ENCODE measurements at places on chromosomes 16 and 17.

DNA sequence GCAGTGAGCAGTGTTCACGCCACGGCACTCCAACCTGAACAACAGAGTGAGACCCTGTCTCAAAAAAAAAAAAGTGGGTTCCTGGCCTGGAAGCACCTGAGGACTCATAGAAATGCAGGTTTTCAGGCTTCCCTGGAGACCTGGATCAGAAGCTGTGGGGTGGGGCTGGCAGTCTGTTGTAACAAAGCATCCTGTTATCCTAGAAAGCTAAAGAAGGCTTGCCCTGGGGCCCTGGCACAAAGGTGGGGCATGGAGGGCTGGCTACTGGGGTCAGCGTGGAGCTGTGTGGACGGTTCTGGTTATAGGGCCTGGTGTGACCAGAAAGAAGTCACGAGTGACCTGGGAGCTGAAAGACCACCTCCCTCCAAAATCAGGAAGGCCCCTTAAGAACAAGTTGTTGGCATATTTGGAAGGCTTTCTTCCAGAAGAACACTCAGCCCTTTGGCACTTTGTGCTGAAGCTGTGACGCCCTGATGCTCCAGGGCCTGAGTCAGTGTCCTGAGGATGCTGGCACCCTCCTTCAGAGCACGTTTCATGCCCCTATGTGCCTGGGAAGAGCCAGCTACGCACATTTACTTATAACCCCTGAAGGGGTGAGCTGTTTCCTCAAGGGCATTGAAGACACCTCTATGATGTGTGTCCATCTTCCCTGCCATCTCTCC lies 6.2 kb downstream of the CRISPLD2 start:
- DNase-seq = no peak

GRCh38 chr16:24511174-24511573 lies 28.2 kb upstream of the RBBP6 start:
- DNase-seq = no peak

DNA sequence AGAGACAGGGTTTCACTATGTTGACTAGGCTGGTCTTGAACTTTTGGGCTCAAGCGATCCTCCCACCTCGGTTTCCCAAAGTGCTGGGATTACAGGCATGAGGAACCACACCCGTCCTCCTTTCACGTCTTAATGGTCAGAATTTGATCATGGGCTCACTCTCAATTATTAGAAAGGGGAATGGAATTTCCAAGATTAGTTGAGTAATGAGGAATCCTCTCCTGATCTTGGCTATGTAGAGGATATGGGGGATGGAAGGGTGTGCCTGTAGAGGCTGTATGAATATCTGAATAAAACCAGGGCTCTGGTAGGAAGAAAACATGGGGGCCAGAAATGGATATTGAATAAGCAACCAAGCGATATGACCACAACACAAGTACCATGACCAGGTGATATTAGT lies 25.9 kb upstream of the SMURF2 start:
- no peak for DNase-seq

DNA sequence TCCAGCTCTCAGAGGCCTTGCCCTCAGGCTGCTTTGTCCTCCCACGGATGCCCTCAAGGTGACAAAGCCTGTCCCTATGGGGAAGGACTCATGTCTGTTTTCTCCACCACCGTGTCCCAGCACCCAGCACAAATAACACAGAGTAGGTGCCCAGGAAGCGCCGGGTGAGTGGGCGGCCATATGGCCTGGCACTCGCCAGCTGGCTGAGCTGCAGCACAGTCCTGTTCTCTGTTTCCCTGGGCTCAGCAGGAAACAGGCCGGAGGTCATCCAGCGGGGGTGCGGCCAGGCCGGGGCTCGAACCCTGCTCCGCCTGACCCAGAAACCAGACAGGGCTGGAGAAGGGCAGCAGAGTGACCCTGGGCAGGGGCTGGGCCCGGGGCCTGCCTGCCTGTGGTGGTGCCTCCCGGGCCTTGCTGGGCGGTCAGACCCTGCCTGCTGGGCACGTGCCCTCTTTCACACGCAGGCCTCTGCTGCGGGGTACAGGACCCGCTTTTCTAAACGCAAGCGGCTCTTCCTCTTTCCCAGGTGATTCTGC lies 139.0 kb upstream of the CIBAR2 start:
- no peak for DNase-seq

DNA sequence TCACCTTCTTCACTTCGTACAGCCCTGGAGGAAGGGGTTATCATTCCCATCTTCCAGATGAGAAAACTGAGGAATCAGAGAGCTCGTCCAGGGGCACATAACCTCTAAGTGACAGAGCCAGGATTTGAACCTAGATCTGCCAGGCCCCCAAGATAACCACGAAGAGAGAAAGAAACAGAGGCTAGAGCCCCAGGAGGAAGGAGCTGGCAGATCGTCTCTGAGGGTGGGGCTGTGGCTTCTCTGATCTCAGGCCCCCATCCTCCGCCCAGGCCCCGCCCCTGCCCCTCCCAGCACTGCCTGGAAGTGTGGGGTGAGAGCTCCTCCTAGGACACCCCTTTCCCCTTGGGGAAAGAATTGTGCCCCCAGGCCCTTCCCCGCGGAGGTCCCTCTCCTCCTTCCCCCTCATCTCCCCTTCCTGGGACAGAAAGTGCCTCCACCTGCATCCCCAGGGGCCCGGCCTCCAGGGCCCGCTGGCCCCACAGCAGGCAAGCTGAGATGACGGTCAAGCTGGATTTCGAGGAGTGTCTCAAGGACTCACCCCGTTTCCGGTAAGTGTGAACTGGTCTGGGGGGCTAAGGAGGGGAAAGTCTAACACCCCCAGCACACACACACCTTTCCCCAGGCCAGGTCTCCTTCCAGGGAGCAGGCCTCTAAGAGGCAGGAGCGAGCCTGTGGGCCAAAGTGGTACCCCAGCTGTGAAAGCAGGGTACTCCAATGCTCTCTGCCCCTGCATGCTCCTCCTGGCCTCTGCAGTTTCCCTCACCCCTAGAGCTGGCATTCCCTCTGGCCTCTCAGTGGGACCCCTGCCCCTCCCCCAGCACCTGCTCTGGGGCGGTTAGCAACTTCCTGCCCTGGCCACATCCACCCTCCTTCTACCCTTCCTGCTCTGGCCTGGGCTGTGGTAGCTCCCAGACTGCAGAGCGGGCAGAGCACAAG lies at the start of gene ACAP1:
Gene ACAP1 (plus strand): TSS at position 290 of the 936 bp plus-strand sequence. CDS start 206 bp downstream, at position 496.
- no peak for DNase-seq

GRCh38 chr17:65417406-65418221 lies 143.8 kb downstream of the AXIN2 start:
- no peak for DNase-seq

- DNase-seq = no peak
Observed at GRCh38 chr16:18068477-18068876, 268.1 kb downstream of the NPIPA8 start.

- peak; percentile 17 for DNase-seq
Observed at GRCh38 chr16:20799599-20799998, 6.7 kb downstream of the ERI2 start.

GRCh38 chr16:56388209-56388608 lies 37.1 kb downstream of the AMFR start:
- DNase-seq = no peak

DNA sequence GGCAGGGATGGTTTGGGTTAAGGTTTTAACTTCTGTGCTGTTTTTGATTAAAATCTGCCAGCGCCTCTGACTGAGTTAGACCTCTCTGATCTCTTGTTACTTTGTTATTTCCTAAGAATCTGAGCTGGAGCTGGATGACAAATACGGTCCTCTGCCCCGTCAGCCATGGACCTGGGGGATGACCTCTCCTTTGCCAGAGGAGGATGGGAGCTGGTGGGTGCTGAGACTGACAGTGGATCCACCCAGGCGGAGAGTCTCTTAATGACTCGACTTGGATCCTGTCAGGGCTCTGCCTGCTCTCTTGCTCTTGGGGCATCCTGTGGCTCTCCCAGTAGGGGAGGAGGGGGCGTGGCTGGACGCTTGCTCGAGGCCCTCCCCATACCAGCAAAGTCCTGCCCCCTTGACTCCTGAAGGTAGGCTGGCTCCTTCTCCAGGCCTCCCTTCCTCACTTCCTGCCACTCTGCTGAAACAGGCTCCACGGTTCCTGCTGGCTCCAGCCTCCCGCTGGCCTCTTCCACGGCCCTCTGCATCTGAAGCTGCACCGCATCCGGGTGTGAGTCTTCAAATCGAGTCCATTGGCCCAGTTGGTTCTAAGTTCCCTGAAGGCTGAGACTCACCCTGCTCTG lies 24.8 kb upstream of the MAP3K14 start:
- no peak for DNase-seq

DNA sequence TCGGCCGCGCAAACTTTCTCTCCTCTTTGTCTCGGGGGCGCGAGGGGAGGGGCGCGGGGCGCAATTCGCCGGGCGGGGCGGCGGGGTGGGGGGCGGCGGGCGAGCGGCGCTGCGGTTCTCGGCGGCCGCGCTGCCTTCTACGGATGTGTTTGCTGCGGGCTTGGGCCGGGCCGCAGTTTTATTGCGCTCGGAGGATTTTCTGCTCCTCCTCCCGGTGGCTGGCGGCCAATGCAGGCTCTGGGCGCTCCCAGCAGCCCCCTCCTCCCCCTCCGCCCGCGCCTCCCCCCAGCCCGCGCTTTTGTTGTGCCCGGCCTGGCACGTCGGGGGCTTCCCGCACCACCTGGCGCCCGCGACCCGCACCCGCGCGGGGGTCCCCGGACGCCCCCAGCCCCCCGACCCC lies at the start of gene TIMP2:
Gene TIMP2 (minus strand): TSS at position 154 of the 400 bp plus-strand sequence. CDS start 299 bp downstream, outside the sequence.
- DNase-seq = peak; percentile 20

DNA sequence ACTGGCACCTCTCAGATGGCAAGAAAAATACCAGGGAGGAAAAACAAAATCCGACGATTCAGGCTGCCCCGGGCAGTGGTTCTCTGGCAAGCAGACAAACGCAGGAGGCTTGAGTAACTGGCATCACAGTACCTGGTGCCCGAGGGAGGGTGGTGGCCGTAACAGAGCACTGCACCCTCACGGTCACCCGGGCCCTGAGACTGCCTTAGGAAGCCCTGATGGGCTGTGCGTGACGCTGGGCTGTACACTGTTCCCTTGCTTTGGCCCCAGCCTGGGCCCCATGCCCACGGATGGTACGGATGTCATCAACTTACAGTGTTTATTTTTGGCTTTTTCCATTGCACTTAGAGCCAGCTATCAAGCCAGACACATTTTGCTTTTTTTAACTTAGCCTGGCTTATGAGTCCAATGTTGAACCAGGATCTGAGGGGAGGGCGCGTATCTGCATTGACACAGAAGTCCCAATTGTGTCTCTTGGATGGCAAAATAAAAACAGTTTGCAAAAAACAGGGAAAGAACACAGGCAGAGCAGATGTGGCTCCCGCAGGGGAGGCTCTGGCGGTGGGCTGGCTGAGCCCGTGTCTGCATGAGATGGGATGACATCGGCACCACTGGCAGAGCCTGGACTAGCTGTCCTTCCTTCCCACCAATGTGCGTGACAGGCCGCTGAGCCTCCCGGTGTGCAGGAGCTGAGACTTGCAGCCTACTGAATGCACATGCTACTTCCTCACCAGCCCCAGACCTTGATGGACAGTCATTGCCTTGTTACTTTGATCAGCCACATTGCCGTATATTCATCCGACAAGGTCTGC lies 287.7 kb downstream of the FOXL1 start:
- no peak for DNase-seq

GRCh38 chr17:4750606-4751005 lies 10.9 kb upstream of the CXCL16 start:
- DNase-seq = no peak

DNA sequence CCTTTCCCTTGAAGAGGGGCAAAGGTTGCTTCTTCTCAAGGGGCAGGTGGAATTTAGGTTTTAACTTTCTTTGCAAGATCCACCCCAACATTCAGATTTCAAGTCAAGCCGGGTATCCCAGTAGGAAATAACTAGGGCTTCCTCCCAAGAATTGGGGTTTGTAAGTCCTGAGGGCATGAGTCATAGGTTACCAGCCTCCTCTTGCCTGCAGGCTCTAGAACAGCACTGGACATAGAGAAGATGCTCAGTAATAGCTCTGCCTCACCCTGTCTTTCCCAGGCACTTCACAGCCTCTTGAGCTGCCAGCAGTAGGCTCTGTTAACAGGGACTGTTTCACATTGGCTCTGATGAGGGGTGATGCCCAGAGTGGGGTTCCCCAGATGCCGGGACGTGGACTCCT lies 35.8 kb upstream of the ZFP90 start:
- DNase-seq = no peak

- no peak for DNase-seq
Observed at GRCh38 chr17:70423562-70423961, 254.2 kb downstream of the KCNJ2 start.

- no peak for DNase-seq
Observed at GRCh38 chr16:50315346-50315997, 49.1 kb downstream of the ADCY7 start.

DNA sequence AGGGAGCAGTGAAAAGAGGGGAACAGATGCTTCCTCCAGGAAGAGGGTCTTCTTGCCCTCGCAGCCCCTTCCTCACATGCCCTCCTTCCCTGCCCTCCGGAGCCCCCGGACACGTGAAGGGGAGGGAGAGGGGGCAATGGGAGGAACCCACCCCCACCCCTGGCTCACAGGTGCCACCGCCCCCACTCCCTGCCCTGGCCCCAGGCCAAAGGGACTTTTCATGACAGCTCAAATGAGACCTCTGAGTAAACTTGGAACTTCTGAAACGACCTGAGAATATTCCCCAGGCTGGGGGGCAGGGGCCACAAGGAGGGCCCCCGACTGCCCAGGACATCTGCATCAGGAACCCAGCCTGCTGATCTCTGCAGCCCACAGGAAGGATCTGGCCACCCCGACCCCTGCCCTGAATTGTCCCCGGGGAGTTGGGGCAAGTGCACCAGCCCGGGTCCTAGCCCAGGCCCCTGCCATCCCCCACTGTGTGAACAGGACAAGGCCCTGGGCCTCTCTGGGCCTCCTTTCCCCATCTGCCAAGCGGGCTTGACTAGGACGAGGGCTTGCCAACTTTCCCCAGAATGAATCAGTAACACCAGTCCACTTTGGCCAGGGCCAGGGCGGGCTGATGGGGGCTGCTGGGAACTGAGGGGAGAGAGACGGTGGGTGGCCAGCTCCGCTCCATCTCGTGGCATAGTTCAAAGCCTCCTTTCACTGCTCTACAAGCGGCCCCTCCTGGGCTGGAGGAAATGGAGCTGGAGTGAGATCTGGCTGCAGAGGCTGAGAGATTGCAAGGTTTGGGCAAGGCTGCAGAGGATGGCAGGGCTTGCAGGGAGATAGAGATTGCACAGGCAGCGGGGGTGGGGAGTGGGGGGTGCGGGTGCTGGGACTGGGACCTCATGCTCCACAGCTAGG lies 3.8 kb downstream of the IL21R start:
- no peak for DNase-seq

DNA sequence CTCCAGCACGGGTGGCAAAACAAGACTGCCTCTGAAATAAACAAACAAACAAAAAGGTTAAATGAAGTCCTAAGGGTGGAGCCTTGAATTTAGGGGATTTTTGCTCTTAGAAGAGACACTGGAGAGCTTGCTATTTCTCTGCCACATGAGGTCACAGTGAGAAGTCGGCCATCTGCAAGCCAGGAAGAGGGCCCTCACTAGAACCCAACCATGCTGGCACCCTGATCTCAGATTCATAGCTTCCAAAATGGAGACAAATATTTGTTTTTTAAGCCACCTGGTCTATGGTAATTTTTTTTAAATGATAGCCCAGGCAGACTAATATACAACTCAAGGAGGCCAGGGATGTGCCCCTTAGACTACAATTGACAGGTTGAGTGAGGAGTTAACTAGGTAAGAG lies 255.5 kb downstream of the XYLT1 start:
- DNase-seq = no peak

Measured in NCI-H2029 treated with DMSO at 0.1 percent for 48 hours (cell line).